ENCODE measurements at places on chromosomes 5 and 9.

- DNase-seq = no peak
Observed at GRCh38 chr9:70347046-70347445, 67.4 kb downstream of the KLF9 start.

DNA sequence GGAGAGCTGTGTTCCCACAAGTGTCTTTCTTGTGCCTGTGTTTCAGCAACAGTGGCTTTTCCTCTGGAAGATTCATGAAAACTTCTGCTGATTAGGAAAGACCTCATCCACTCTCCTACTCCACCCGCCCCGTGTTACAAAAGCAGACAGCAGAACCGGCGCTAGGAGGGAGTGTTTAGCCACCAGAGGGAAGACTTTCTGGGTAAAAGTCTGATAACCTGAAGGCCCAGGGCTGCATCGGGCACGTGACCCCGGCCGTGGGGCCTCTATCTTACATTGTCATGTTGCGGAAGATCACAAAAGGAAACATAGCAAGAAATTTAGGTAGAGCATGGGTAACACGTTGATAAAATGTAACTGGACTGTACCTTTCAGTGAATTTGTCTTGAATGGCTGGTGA, 32.0 kb upstream of the DMRT2 start:
- no peak for DNase-seq

GRCh38 chr5:138925090-138925635, 50.0 kb upstream of the LRRTM2 start:
- no peak for DNase-seq

- no peak for DNase-seq
Observed at GRCh38 chr5:14462681-14463080, 118.9 kb upstream of the OTULINL start.

DNA sequence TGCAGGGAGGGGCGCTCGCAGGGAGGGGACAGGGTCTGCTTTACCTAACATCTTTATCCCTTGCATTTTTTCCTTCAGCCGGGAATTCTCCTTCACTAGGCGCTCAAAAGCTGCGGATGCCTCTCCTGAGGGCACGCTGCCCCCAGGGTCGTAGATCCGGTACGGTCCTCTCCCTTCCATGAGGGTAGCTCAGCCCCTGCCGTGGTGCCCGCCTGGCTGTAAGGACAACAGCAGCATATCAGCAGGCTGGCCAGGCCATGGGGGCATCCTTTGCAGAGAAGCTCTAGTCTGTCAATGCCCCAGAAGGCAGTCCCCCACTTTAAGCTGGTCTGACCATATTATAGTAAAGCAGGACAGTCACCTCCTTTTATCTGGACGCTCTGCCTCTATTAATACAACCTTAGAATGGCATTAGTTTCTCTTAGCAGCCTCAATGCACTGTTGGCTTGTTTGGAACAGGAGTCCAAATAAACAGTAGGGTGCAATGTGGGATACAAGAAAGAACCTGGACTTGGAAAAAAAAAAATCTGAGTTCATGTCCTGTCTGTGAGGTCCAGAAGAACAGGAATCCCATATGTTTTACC, 15.8 kb downstream of the TNIP1 start:
- no peak for DNase-seq

- DNase-seq = no peak
Observed at GRCh38 chr5:155906046-155906445, 420.9 kb upstream of the SGCD start.

DNA sequence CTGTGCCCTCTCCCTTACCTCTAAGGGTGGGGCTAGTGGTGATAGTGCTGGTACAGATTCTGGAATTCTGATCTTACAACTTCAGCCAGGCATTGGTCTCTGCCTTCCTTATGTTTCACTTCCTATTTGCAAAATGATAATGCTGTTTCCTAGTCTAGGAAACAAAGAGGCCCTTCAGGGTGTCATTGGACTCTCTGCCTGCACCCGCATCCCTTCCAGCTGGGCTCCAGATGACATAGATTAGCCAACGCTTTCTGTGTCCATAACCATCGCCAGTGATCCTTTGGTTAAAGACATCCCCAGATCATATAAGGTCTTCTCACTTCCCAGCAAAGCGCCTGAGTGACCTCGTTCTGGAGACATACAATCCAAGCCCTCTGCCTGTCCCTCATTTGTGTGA, 180.7 kb downstream of the ERCC6L2 start:
- DNase-seq = no peak

DNA sequence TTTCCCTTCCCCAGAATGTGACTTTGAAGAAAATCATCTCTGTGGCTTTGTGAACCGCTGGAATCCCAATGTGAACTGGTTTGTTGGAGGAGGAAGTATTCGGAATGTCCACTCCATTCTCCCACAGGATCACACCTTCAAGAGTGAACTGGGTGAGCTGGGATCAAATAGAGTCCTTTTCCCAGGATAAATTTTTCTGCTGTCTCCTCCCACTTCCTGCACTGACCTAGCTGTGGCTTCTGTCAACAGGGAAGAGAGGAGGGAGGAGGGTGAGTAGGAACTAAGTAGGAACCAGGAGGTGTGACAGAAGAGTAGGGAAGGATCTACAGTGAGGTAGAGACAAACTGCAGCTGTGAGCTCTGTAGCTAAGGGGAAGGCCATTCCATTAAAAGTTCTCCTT, 69.3 kb downstream of the MAMDC2 start:
- no peak for DNase-seq

GRCh38 chr5:128197896-128198522, 114.4 kb downstream of the SLC12A2 start:
- DNase-seq = no peak

DNA sequence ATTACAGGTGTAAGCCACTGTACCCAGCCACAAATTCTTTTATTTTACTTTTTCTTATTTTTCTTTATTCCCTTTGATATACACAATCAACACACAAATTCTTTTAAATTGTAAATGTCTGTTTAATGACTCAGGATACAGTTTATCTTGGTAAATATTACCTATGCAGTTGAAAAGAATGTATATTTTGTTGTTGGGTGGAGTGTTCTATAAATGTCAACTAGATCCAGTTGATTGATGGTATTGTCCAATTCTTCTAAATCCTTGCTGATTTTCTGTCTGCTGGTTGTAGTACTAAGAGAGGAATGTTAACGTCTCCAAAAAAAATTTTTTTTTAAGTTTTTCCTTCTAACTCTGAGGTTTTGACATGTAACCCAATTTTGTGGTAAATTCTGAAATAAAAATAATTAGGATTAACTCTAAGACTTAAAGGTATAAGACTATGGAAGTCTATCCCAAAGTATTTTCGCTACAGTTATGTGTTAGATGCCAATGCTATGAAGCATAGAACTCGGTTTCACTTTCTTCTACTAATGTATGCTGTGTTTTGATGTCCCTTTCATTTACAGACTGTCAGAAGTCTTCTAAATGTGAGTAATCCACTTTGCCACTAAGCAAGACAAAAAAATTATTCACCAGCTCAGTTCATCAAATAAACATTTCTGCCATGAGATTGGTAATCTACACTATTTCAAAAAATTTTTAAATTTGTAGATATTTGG, 720.2 kb upstream of the C9orf72 start:
- no peak for DNase-seq

DNA sequence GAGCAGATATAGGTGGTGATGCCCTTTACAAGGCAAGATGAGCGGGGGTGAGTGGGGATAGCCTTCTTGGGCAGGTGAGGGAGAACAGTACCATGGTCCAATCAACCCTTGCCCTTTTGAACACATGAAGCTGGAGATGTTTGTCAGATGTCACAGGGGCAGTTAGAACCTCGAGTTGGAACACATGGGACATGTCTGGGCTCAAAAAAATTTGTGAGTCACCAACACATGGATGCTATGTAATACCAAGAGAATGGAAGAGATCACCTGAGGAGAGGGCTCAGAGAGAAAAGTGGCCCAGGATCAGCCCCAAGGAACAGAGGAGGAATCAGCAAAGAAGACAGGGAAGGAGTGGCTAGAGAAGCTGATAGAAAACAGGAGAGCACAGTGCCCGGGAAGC, 4.7 kb downstream of the PHYKPL start:
- DNase-seq = peak; percentile 43

DNA sequence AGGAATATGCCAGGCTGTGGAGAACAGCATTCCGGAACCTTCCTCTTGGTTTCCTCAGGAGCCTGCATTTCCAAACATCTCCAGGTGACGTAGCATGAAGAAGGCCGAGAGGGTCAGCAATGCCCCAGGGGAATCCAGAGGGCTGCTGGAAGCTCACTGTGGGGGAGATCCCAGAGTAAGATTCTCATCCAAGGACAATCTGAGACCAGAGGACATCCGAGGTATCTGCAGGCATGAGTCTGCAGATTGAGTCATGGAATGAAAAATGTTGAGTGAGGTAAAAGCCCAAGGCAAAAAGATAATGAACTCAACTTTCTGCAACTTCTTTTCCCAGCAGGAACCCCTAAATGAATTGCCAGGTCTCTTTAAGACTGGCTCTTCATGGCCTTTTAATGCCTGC, 73.5 kb downstream of the KIF4B start:
- DNase-seq = peak; percentile 85

- DNase-seq = peak; percentile 36
Observed at GRCh38 chr5:109830955-109831502, 141.3 kb downstream of the MAN2A1 start.

GRCh38 chr5:82922086-82922734, 155.0 kb downstream of the TMEM167A start:
- DNase-seq = no peak

DNA sequence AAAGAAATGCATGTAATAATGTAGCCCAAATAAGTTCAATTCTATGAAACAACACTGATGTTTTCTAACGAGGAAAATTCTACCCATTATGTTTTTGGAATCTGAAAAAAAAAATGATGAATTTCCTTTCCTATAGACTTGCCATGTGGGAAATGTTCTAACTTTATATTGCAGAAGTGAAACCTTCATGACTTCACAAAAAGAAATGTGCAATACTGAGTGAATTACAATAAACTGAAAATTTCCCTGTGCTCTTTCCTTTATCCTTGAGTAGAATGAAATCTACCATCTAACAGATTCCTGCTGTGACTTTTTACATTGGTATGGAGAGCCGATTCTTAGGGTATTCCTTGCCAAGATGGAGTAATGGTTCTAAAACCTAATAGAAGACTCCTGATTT, 1622.5 kb downstream of the MAT2B start:
- DNase-seq = no peak

DNA sequence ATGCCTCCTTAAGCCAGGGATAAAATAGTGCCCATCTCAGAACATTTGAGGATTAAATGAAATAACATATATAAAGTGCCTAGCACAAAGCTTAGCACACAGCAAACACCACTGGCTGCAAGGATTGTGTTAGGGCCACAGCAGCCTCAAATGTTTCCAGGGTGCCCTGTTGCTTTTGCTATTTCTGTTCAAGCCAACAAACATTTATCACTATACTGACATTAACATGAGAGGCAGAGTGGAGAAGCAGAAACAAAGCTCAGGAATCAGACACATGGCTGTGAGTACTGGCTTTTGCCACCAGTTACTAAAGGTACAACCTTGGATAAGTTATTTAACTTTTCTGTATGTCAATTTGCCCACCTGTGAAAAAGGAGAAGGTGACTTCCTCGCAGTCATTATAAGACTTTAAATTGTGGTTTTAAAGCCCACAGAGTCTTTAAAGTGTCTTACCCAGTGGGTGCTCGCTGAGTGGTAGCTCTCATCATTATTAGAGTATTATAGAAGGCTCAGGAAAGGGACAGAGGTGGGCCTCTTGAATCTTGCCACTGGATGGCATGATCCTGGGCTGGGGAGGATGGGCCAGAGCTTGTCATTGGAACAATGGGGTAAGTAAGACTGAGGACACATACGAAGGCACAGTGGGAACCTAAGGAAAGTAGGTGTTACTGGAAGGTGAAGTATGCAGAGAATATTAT, 98.2 kb downstream of the MARCHF3 start:
- no peak for DNase-seq

GRCh38 chr9:105132606-105133005, 111.8 kb upstream of the SLC44A1 start:
- DNase-seq = no peak

- no peak for DNase-seq
Observed at GRCh38 chr5:150658121-150658520, 2.9 kb upstream of the MYOZ3 start.

- DNase-seq = no peak
Observed at GRCh38 chr5:2522372-2522771, 229.1 kb downstream of the IRX2 start.

DNA sequence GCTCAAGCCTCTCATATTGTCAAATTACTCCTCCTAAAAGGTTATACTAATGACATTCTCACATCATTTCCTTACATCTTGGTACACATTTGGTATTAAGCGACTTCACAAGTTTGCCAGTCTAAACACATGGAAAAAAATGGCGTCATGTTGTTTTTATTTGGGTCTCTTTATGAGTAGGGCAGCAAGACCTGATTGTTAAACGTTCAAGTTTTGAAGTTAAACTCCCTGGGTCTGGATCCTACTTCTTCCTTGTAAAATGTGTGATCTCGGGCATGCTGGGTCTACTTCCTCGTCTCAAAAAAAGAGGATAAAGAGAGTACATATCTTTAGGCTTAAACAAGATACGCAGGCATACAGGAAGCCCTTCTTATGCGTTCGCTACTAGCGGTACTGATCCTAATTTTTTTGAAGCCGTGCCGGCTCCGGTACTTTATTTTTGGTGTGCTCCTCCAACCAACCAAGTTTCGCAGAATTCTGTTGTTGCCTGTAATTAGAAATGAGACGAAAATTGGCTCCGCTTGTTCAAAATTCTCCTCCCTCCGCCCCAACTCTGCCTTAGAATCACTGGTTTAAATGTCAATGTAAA, 596 bp upstream of the CDC37L1 start:
- peak; percentile 34 for DNase-seq

GRCh38 chr9:99475401-99476065, 253.5 kb downstream of the SEC61B start:
- DNase-seq = no peak

- DNase-seq = no peak
Observed at GRCh38 chr5:143509758-143510221, 106.3 kb upstream of the NR3C1 start.

- no peak for DNase-seq
Observed at GRCh38 chr9:128484686-128485413, 19.7 kb upstream of the GLE1 start.

- no peak for DNase-seq
Observed at GRCh38 chr5:136260656-136261055, 67.7 kb upstream of the SMIM32 start.

DNA sequence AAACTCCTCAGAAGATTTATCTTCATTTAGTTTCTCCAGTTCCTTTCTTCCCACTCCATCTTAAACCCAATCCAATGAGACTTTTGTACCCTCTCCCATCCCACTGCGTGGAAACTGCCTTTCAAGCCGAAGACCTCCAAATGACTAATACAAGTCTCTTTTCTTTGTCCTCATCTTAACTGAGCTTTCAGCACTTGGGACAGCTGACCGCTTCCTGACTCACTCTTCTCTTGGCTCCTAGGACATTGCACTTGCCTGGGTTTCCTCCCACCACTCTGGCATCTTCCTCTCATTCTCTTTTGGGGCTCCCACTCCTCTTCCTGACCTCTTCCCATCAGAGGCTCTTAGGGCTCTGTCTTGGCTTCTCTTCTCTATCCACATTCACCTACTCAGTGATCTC, 243.7 kb downstream of the HSPA4 start:
- DNase-seq = no peak

GRCh38 chr9:112212926-112213325, 37.8 kb upstream of the SUSD1 start:
- DNase-seq = no peak

Data from foreskin keratinocyte (primary cell).